ENCODE measurements at places on chromosomes 7 and 10.

DNA sequence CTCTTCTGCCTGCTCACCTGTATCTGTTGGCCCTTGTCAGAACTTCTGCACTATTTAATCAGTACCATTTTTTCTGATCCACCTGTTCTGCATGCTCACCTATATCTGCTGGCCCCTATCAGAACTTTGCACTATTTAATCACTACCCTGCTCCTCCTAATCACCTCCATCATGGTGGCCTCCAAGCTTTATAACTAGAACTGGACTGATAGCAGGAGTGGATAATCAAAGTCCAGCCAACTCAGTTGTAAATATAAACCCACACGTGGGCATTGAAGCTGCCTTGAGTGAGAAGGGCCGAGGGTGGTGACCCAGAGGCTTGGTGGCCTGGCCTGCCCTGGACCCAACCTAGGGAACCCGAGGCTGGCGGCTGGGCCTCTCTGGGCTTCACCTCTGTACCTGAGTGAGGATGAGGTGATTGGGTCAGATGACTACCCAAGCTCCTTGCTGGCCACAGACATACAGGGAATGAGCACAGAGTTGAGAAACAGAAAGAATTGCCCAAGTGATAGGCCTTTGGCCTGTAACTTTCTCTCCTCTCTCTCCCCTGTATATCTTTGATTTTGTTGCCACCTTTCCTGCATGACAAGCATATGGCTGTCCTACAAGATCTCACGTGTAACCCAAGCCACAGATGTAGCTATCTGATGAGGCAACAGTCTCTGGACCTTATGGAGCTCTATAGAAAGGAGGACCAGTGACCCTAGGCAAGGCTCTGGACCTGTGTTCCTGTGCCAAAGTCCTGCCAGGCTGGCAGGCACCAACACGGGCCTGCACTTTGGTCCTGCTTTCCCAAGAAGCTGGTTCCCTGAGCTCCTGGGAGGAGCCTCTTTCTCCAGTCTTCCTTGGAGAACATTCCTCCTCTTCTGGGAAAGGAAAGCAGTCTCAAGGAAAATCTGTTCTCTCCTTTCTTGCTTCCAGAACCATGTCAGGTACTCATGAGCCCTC lies 23.4 kb upstream of the FAM3C start:
- DNase-seq = no peak

GRCh38 chr7:94289071-94289470 lies 105.6 kb upstream of the COL1A2 start:
- peak; percentile 61 for DNase-seq

GRCh38 chr10:52145636-52146035 lies 168.4 kb upstream of the DKK1 start:
- no peak for DNase-seq

GRCh38 chr7:88329532-88330463 lies 23.1 kb upstream of the STEAP4 start:
- no peak for DNase-seq

DNA sequence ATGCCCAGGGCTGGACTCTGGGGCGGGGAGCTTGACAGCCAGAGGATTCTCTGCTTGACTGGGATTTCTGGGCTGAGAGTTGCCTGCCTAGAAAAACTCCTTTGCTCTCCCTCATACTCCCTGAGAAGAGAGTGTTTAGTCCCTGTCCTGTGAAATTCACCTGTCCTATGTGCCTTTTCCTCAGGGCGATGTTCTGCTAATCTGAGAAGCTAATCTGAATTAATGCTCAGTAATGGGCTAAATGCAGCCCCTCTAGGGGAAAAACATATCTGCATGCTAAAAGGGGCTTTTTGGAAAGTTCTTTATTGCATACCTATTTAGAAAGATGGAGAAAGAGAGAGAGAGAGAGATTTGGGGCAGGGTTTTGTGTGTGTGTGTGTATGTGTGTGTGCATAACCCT lies 454.4 kb downstream of the GATA3 start:
- DNase-seq = no peak

GRCh38 chr7:15236952-15237351 lies 324.9 kb downstream of the AGMO start:
- no peak for DNase-seq

- DNase-seq = peak; percentile 44
Measured at GRCh38 chr7:66930341-66930740, 9.3 kb downstream of the TMEM248 start.

DNA sequence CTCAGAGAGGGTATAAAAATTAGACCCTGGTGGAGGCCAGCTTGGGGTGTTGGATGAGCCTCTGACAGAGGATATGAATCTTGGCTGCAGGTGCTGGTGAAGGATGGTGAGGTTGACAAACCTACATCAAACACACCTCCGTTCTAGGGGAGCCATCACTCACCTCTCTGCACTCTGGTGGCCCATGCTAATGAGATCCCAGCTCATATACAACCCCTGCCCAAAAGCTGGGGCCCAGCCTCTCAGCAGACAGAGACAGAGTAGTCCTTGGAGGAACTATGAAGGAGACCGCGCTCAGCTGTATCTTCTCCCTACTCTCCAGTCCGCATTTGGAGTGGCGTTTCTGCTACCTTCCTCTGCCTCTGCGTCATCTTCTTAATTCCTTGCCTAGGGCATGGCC lies 83.1 kb upstream of the SORCS3 start:
- no peak for DNase-seq

DNA sequence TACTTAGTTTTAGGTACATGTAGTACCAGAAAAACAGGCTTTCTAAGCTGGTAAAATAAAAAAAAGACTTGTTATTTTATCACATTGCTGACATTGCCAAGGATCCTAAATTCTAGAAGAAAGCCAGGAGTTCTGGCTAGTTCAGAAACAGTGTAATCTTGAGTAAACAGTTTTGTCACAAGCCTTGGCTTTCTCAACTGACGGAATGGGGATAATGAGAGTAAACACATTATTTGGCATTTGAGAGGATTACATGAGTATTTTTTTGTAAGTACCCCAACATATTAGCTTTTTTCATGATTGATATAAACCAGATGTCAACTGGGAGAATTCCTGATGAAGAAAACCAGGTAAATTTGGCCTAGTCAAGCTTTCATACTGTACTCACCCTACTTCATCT lies 269.8 kb downstream of the SORCS1 start:
- DNase-seq = no peak

- DNase-seq = no peak
Measured at GRCh38 chr7:92478095-92478494, 349 bp upstream of the ERVW-1 start.

- no peak for DNase-seq
Measured at GRCh38 chr7:77698042-77698625, 1.9 kb downstream of the RSBN1L start.

- DNase-seq = no peak
Measured at GRCh38 chr7:139720705-139721231, 57.0 kb downstream of the HIPK2 start.

GRCh38 chr10:79059859-79060379 lies 8.8 kb upstream of the ZMIZ1 start:
- DNase-seq = no peak

GRCh38 chr7:38512704-38513103 lies 118.5 kb downstream of the AMPH start:
- DNase-seq = no peak

DNA sequence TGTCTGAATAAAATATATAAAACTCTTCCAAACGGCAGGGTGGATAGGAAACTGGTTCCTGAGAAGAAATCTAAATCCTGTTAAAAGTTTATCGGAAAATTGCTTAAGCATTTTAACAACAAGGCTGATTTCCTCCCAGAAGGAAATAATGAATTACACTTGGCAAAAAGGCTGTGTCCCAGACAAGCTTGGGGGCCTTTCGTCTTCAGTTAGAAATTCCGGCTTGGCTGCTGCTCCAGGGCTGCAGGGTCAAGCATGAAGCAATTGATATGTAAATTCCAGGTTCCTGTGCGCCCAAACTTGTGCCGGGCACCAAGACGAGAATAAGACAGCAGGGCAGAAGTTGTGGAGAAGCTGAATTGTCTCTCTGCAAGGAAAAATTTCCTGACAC lies 38.0 kb upstream of the LBX1 start:
- no peak for DNase-seq

DNA sequence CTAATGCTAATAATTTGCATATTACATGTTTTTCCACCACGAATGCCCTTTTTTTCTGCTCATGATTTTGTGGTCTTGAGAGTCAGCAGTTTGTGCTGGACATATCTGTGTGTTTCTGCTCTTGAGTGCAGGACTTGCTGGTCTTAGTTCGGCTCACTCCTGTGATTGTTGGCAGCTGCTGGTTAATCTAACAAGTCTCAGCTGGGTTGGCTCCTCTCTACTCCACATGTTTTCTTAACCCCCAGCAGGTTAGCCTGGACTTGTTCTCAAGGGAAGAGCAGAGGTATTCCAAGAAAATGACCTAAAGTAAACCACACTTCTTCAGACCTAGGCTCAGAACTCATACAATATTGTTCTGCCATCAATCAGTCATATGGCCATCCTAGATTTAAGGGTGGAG lies 1238.9 kb downstream of the XPNPEP1 start:
- DNase-seq = no peak

GRCh38 chr10:95963991-95964389 lies 56.2 kb downstream of the CC2D2B start:
- no peak for DNase-seq

DNA sequence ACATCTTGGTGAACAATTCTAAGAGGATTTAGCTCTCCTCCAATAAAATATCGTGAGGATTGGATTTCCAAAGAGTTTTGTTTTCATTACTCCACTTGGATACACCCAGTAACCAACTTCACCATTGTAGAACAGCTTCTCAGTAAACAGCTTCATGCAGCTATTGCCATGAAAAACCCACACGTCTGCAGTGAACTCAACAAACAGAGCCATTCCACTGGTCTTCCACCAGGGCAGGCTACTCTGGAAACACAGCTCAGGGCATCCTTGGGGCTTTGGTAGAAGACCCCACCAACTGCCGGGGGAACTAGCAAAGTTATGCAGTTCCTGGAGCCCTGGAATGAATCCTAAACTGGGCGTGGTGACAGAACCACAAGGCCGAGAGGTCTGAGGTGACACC lies 77.4 kb downstream of the CALN1 start:
- DNase-seq = no peak

DNA sequence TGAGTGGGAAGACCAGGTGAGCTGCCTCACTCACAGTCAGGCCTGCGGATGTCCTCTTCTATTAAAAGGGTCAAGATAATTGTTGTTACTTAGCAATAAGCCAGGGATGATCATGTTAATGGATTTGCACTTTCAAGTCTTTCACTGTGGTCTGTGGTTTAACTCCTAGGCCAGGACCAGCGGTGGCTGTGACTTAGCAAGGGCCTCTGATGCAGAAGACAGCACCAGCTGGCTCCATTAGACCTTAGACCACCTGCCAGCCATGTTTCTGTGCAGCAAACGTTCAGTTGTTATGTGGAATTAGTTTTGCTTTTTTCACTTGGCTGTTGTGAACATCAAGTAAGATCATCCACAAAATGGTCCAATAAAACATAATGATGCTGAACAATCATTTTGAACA lies 537.3 kb downstream of the TNS3 start:
- DNase-seq = no peak

DNA sequence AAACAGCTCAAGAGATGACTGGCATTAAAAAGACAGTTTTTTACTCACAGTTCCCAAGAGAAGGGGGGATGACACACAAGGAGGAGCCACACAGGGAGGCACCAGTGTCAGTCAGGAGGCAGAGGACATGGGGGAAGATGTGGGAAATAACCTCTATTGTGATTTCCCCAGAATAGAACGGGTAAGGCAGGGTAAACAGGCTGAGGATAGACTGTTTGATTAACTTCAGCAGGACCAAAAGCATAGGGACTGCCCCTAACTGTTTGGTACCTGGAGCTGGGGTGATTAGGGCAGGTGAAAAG lies 60.7 kb downstream of the RAPGEF5 start:
- no peak for DNase-seq

DNA sequence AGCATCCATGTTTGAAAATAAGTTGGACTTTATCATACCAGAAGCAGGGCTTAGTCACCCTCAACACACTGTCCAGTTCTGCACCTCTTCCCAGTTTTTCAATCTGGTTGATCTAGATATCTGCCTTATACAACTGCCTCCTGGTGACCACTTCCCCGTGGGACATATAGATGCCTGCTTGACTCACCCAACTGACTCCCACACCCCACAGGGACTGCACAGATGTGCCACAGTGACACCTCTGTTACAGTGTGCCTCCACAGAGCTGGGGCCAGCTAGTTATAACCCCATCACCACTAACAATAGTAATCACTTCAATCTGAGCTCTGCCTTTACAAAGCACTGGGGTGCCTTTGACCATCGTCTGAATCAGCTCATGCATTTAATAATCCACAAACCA lies 82.6 kb upstream of the AOAH start:
- no peak for DNase-seq

DNA sequence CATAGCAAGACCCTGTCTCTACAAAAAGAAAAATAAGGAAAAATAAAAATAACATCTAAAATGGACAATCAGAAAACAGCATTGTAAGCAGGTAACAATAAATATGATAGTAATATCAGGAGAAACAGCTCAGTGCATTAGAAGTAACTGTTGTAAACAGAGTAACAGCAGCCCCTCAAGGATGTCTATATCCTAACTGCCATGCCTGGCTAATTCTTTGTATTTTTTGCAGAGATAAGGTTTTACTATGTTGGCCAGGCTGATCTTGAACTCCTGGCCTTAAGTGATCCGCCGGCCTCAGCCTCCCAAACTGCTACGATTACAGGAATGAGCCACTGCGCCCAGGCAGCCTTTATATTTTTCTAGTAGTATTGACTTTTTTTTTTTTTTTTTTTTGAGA lies 7.5 kb downstream of the SORBS1 start:
- DNase-seq = no peak

GRCh38 chr7:47601119-47601880 lies 19.4 kb upstream of the TNS3 start:
- DNase-seq = no peak

GRCh38 chr7:82517050-82517449 lies 73.5 kb upstream of the CACNA2D1 start:
- DNase-seq = no peak

GRCh38 chr7:150722431-150722931 lies 6.1 kb downstream of the GIMAP1 start:
- no peak for DNase-seq

DNA sequence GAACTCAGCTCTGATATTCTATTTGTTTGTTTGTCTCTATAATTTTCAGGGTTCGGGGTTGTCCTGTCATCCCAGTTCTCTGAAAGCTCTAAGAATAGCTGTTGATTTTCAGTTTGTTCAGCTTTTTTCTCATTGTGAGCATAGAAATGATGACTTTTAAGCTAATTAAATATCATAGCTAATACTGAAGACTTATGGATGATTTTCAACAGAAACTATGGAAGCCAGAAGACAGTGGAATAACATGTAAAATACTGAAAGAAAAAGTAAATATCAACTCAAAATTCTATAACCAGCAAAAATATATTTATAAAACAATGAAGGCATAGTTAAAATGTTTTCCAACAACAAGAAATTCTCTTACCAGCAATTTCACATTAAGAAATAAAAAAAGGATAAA lies 96.4 kb upstream of the ETV1 start:
- no peak for DNase-seq
